ENCODE measurements at places on chromosomes 12 and 14.
A peak's percentile ranks its signal among the peaks of the same experiment; 100 is the strongest.

- no peak for DNase-seq
Observed at GRCh38 chr14:52032204-52032801, 36.6 kb downstream of the NID2 start.

DNA sequence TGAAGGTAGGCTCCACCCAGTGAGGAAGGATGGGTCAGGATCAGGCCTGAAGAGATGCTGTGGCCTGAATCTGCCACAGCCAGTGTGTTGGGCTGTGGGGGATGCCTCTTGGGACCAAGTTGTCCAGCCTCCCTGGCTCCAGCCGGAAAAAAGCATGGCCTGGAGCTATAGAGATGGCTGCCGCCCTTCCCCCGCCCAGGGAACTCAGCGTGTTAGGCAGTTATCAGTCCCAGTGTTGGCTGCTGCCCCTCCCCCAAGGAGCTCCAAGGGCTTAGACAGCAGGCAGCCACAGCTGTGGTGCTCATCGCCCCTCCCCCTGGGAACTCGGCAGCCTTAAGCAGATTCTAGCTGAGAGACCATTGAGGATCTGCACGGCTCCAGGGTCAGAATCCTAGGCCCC is 158.0 kb downstream of the CAPZA3 start:
- no peak for DNase-seq

DNA sequence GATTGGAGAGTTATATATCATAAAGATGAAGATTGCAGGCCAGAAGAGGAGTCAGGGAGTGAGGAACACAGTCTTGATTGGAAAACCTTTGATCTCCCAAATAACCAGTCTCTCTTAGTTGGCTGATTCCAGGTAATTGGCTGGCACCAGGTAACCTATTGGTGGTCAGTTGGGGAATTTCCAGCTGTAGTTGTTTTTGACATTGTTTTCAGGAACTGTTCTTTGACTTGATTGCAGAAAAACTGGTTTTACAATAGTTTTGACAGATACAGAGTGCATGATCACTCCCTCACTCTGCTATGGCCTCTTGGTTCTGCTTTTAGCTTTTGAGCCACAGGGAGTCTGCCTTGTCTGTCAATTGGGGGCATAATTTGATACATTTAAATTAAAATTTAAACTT is 71.6 kb downstream of the ZNF641 start:
- DNase-seq, result no peak

- no peak for DNase-seq
Observed at GRCh38 chr12:43285159-43285598, 266.8 kb downstream of the ADAMTS20 start.

- DNase-seq, result no peak
Observed at GRCh38 chr12:72406111-72406510, 133.9 kb downstream of the TRHDE start.

DNA sequence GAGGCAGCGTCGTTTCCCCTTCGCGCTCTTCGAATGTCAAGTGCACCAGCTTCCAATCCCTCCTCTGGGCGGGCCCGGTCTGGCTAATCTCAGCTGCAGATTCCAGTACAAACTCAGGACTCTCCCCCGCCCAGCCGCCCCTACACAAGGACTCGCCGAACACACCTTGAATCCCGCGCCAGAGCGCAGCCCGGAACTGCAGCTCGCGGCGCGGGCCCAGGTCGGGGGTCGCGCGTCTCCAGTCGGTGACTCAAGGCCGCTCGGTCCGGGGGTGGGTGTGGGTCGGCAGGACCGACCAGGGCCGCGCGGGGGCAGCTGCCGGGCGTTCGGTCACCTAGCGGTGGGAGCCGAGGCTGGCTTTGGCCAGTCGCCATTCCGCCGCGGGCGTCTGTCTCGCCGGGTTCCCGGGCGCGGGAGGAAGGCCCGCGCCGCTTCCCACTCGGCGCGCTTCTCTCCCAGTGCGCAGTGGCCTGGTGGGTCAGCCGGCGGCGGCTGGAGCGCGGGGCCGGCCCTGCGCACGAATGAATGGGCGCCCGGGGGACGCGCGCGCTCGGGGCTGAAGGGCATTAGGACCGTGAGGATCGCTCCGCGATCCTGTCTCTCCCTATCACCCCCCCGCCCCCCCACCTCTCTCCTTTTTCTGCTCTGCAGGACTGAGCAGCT is at the start of gene GALNT16:
GALNT16 (plus strand) TSS at position 632 of the 663 bp plus-strand sequence. CDS start 133 bp downstream, outside the sequence.
- peak; percentile 32 for DNase-seq

DNA sequence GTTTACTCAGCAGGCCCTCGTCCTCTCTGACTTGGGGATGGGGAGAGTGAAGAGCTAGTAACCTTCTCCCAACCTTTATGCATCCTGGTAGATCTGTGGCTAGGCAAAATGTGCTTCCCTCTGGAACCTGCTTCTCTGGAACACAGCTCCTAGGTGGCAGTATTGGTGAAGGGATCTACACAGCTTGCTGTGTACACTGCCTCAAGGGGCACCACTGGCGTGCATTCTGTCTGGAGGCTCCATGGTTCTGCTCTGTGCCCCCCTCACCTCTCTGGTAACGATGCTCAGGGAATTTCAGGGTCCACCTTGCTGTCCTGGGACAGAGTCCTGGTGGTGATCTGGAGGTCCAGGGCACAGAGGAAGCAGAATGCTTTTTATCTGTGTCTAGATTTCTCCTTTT is 43.5 kb upstream of the KCNA5 start:
- DNase-seq, result peak; percentile 38

- no peak for DNase-seq
Observed at GRCh38 chr14:60753264-60754119, 18.9 kb downstream of the MNAT1 start.

DNA sequence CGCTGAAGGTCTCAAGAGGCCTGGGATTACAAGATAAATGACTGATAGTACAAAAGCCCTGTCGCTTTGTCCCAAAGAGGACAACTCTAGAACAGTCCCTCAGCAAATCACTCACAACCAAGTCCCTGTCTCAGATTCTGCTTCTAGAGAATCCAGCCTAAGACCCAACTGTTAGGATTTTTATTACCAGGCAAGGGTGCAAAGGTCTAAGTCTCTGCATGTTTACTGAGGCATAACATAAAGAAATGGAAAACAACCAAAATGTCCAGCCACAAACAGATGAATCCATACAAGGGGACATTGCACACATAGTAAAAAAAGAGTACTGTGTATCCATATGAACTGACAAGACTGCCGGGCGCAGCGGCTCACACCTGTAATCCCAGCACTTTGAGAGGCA is 104.1 kb downstream of the FOXN3 start:
- DNase-seq, result no peak

DNA sequence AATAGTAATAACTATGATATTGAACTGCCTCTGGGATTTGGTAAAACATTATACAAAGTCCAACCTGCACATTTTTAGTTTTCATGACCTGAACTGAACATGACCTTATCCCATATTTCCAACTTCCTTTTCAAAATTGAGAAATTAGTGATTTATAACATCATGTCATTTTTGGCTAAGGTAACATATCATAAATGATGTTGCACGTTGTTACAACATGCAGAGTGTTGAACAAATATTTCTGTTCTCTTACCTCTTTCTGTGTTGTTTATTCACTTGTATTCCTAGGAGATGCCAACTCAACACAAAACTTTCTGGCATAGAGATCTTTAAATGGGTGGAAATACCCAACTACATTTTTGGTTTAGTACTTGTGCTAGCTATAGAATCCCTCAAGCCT is 496.0 kb downstream of the SLC6A15 start:
- no peak for DNase-seq

- DNase-seq, result no peak
Observed at GRCh38 chr12:107493666-107494065, 191.9 kb upstream of the PWP1 start.

GRCh38 chr14:42429401-42429800 is 822.7 kb downstream of the LRFN5 start:
- no peak for DNase-seq

GRCh38 chr12:67433385-67434175 is 164.4 kb downstream of the CAND1 start:
- no peak for DNase-seq

GRCh38 chr14:89245802-89246201 is 171.2 kb downstream of the FOXN3 start:
- DNase-seq, result no peak

GRCh38 chr12:2167231-2167630 is 114.4 kb downstream of the CACNA1C start:
- DNase-seq, result no peak

DNA sequence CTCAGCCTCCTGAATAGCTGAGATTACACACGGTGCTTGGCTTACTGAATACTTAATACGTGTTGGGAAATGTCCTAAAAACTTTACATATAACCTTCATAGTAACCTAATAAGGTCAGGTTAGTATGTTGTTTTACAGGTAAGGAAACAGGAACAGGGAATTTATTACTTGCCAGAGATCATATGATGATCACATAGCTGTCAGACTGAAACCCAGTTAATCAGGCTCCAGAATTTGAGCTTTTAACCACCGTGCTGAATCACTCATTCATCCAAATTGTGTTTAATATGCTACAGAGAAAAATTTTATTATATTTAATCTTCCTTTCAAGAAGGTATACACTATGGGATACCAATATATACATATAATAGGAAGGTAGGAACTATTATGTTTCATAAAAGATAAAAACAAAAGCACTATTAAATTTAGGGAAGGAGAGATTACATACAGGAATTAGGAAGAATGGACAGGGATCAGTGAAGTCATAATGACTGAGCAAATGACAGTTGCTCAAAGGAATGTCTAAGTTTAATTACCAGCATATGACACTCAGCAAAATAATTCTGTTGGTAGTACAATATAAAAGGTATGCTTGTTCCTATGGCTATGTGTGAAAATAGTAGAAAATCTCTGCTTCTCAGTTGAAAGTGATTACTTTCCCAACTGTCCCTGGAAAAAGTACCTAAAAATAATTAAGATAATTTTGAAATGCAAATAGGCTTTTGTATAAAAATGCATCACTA is 59.3 kb downstream of the HEATR5A start:
- DNase-seq, result no peak

DNA sequence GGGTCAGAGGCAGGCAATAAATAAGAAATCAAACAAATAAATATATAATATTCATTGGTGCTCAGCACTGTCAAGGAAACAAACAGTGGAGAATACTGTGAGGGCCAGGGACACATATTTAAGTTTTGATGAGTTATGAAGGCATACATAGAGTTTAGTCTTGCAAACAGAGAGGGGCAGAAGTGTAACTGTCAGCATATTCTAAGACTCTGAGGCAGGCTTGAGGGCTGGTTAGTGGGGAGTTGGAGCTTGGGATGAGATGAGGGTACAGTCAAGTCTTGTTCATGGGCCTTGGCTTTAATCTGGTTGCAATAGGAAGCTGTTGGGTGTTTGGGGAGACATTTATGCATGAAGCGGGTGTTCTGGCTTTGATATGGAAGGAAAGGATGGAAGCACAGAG is 78.9 kb downstream of the PELI2 start:
- no peak for DNase-seq

- no peak for DNase-seq
Observed at GRCh38 chr12:104643093-104643818, 186.5 kb downstream of the CHST11 start.
